ENCODE measurements at places on chromosomes 13 and 19. TPM values are rescaled to one million over a fixed set of nuclear protein-coding genes. Genes with fewer than 3 reads are reported as not detected.

USHBP1 gene
- total RNA-seq = 2.1 TPM

ZNF835 gene
- 3.1 TPM for total RNA-seq

PLIN4 gene
- total RNA-seq = 15.7 TPM

PTPRH gene
- under 0.01 TPM for total RNA-seq

PALM gene
- total RNA-seq = 13.0 TPM
